Mucosa of gallbladder (tissue), 1 donor: ENCODE measurements at places on chromosomes 11 and 22. TPM values are rescaled to one million over a fixed set of nuclear protein-coding genes. Genes with fewer than 3 reads are reported as not detected.
A peak's percentile ranks its signal among the peaks of the same experiment; 100 is the strongest.

Gene TMEM135
- total RNA-seq: 23.7 TPM

Gene DHCR7
- 161 TPM for total RNA-seq

Gene VSIG2
- total RNA-seq: 24.3 TPM

Gene ABTB2
- 9.8 TPM for total RNA-seq

Gene TYR
- total RNA-seq: not detected

GRCh38 chr11:65888163-65888814 lies at the start of gene FIBP:
Gene FIBP, minus strand, starts transcription at chr11:65888471. Its CDS starts 53 bp downstream, at chr11:65888418.
- peak; percentile 97 for DNase-seq

DNA sequence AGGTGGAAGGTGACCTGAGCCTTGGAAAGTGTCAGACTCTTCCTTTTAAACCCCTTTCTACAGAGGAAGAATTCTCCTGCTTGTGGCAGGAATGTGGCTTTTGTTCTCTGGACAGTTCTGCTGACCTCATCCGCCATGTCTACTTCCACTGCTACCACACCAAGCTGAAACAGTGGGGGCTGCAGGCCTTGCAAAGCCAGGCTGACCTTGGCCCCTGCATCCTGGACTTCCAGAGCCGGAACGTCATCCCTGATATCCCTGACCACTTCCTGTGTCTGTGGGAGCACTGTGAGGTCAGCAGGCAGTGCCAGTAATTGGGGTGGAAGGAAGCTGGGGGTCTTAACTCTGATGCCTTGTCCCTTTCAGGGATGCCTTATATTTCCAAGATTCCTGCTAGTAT lies 9.3 kb downstream of the HINFP start:
- DNase-seq: no peak

DNA sequence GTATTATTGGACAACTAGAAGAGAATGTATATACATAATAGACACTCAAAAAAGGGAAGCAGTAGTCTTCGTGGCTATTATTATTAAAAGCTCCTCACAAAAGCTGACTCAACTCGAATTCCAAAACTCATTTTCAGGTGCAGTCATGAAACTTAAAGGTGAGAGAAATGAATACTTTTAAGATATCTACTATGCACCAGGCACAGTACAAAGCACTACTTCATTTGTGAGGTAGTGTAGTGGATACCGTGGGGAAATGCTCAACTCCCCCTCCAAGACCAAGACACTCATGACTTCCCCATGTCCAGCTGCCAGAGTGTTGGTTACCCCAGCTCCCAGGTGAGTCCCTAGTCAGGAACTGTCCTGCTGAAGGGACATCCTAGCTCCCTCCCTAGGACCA lies 2.1 kb downstream of the SYN3 start:
- DNase-seq: no peak

DNA sequence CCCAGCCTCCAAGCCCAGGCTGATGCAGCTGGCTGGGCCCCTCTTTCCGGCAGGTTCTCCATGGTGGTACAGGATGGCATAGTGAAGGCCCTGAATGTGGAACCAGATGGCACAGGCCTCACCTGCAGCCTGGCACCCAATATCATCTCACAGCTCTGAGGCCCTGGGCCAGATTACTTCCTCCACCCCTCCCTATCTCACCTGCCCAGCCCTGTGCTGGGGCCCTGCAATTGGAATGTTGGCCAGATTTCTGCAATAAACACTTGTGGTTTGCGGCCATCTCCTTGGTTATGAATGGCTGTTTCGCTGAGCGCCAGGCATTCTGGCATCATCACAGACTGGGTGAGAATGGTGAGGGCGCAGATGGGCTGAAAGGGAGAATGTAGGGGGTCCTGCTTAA lies 3.6 kb downstream of the PRDX5 start:
- no peak for DNase-seq

DNA sequence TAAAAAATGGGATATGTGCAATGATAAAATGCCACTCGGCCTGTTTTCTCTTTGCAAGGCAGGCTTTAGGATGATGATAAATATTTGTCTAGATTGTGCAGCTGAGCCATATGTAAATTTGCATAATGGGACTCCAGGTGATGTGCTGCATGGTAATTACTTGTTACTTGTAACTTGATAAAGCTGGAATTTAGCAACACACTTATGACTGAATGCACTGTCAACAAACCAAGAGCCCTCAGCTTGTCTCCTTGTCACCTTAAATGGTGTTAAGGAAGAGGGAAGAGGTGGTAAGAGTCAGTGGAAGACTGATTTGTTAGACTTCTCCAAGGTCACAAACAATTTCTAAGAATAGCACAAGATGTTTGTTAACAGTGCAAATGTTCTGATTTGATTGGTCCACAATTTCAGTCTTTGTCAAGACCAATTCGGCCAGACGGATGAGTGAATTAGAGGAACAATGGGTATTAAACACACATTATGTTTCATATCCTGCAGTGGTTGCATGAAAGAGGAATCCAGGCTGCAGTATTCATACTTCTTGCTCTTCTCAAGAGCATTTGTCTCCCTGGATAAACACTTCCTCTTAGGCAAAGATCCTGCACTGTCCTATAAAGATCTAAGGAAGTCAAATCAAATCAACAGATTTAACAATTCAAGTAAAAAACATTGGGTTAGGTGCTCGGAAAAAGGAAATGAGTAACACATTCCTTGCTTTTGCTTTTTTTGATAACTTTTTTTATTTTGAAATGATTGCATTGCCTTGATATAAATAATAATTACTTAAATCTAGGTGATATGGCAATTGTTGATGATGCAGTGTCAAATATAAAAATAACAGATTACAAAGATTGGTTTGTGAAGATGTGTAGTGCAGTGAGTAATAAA lies 448.3 kb upstream of the DDI1 start:
- DNase-seq: no peak

GRCh38 chr11:57648801-57649735 lies 644 bp downstream of the YPEL4 start:
- no peak for DNase-seq

DNA sequence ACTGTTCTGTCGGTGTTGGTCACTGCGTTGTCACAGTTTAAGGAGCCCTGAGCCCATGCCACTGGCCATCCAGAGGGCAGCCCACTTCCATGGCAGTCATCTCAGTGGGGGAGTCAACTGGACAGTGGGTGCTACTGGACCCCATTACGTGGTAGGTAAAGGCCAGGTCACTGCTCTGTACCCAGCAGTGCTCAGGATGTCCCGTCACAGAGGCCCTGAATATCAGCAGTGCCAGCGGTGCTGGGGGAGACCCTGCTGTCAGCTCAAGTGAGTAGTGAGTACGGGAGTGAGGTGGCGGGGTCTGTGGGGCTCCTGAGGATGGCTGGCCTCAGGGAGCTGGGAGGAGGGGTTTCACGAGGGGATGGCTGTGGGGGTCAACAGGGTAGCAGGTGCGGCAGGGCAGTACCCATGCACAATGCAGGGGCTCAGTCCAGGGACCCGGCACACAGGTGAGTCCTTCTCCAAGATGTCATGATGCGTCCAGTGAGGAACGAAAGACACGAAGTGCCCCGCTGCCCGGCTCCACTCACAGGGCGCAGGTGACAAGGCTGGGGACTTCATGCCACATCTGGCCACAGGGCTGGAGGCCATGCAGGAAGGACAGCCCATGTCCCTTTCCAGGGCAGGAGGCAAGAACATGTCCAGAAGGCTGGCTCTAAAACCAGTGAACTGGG lies 27.9 kb downstream of the CELSR1 start:
- no peak for DNase-seq

DNA sequence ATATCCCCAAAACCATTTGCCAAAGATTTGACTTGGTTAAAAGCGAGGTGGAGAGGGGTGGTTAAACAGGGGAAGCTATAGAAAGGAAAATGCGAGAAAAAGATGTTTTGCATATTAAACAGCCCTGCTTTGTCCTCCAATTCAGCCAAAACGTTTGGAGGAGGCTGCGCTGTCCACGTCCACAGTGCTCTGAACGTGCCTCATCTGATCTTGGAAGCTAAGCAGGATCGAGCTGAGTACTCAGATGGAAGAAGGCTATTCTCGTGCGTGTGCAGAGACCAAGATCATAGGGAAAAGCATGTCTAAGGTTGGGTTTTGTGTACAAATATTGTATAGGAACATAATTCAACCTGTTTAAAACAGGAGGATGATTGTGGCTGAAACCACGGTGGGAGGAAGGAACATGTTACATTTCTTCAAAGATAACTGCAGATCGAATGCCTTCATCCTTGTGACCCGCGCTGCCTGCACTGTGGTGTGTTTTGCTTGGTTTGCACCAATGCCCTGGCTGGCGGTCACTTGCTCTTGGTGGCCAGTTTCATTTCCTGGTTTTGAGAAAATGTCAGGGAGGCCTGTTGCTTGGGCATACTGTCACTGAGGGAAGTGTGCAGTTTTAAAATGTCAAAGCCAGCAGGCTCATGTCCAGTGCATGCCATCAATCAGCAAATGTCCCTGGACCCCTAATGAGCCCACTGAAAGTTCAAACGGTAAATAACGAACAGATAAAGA lies 40.4 kb downstream of the FLI1 start:
- DNase-seq: peak; percentile 45

- no peak for DNase-seq
Measured at GRCh38 chr11:119065369-119065768, 2.2 kb upstream of the VPS11 start.
